ENCODE measurements at places on chromosomes 7 and 10.

- DNase-seq = no peak
Measured at GRCh38 chr7:129210989-129211312, 13.9 kb upstream of the AHCYL2 start.

- no peak for DNase-seq
Measured at GRCh38 chr10:112973805-112974204, 23.8 kb downstream of the TCF7L2 start.

- DNase-seq = no peak
Measured at GRCh38 chr7:5500056-5500776, 76.6 kb upstream of the TNRC18 start.

DNA sequence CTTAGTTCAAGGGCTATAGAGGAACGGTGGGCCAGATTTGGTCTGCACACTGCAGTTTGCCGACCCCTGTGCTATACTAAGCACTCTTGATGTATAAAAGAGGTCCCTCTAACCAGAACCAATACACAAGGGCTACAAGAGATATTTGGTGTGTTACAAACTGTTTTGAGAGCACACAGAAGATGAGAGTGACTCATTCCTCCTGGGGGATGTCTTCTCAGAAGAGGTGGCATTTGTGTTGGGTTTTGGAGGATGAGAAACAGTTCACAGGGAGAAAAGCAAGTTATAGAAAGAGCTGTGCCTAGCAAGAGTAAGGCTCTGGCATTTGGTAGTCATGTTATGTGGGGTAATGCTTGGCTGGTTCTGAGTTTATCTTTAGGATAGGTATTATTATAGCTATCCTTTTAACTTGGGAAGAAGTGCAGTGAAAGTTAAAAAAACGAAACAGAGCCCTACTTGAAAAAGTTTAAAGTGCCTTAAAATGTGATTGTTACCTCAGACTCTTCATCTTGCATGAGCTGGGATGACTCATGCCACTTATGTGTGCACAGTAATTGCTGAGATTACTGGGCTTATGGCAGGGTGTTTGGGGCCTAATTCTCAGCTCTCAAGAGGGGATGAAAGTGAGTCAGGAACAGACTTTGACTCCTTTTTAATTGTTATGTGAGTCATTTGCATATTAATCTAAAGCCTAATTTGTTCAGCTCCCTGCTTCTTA is 160.4 kb downstream of the KIF20B start:
- DNase-seq = no peak

DNA sequence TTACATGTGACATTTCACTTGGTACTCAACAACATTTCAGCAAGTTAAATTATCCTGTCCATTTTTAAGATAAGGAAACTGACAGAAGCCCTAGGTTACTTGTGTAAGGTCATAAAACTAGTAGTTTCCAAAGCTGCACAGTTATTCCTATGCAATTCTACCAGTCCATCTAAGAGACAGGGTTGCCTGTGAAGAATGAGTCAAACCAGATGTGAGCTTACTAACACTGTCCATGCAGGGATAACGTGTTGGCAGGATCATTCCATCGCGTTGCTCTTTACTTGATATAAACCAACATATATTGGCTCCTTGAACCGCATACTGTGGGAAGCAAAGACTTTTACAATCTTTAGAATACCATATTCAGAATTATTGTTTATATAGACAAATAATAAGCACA is 280.9 kb upstream of the HGF start:
- no peak for DNase-seq

Measured in left kidney (tissue), 8 donors.